ENCODE measurements at places on chromosomes 5 and 9.

DNA sequence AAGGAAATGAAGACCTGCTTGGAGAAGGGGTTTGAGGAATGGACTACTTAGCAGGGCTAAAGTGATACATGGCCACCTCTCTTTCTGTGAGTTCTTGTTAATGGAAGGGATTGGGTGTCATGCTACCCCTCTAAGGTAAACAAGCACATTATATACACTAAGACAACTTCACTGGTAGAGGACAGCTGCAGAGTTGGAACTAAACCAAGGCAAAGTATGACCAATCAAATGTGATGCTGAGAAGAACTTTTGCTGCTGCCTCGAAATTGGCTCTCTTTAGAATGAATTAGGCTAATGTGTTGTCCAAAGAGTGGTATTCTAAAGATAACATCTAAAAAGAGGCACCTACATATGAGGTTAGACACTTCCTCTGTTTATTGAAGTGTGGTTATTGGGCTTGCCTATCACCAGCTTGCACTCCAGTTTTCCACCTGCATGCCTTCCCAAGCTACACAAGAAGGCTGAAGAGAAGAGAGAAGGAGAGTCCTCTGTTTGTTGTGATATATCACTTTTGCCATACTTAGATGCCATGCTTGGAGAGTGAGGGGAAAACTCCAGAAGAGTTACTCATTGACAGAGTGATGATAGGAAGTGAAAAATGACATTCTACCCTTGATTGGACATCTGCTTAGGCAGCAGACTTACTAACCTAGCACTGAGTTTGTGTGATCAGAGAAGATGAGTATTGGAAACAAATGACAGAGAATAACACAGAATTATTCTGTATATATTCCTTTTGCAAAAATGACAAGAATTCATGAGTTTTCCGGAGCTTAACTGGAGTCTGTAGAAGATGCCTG, 536.1 kb downstream of the ZNF608 start:
- DNase-seq: no peak

GRCh38 chr5:141917760-141918159, 5.9 kb upstream of the DELE1 start:
- no peak for DNase-seq

- DNase-seq: no peak
Measured at GRCh38 chr9:109969011-109969410, 189.0 kb downstream of the PALM2AKAP2 start.

- no peak for DNase-seq
Measured at GRCh38 chr5:61290791-61291210, 41.3 kb upstream of the ZSWIM6 start.

- no peak for DNase-seq
Measured at GRCh38 chr5:139246394-139246793, 47.1 kb upstream of the MATR3 start.

DNA sequence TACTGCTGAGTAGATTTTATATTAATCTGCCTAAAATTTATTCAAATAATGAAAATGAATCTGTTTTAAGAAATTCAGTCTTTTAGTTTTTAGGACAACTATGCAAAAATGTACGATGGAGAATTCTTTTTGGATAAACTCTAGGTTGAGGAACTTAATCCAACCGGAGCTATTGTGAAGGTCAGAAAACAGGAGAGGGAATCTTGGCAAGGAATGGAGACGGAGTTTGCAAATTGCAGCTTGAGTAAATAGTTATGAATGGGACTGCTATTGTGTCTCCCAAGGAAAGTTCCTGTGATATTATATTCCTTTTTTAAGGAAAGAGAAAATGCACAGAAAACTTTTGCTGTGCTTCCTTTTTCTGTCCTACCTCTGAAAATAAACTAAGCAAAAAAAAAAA, 67.9 kb downstream of the IQGAP2 start:
- no peak for DNase-seq

DNA sequence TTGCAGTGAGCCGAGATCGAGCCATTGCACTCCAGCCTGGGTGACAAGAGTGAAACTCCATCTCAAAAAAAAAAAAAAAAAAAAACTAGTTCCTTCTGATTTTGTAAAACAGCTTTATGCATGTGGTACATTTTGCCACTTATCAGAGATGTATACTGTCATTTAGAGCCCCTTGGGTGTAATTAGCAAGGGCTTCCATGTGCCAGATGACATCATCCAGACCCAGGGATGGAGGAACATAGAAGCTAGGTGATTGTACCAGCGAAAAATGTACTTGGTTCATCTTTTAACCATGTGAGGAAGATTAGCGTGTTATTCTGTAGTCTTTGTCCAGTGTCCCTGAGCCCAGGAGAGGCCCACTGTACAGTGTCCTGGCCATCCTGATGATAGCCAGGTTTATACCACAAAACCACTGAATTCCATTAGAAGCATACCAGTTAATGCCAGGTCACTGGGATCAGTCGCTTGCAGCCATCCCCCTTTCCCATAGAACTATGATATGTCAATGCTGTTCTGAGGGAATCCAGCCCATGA, 239.3 kb upstream of the SGCD start:
- DNase-seq: no peak

DNA sequence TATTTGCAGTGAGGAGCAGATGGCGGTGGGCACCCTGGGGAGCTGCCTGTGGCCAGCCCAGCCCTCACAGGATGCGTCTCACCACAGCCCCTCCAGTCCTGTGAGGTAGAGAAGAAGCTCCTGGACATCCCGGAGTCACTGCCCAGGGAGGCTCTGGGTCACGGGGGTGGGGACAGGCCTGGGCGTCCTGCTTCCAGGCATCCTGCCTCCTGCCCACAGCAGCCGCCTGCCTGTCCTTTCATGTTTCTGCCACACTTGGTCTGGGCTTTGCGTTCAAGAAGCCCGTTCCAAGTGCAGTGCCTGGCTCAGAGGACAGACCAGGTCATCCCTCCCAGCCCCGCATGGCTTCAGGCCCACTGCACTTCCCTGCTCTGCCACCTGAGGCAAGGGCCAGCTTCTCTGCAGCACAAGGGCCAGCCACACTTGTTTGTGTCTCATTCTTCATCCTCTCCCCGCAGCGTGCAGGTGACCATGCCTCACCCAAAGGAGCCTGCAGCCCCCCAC, 38.2 kb downstream of the ZDHHC11B start:
- peak; percentile 59 for DNase-seq
